Midbrain (tissue), 1 donor: ENCODE measurements at places on chromosomes 16 and 17.

GRCh38 chr17:76556765-76557367, 17.0 kb downstream of the PRCD start:
- no peak for DNase-seq

GRCh38 chr17:35906191-35906925, 24.2 kb downstream of the RDM1 start:
- DNase-seq: no peak

DNA sequence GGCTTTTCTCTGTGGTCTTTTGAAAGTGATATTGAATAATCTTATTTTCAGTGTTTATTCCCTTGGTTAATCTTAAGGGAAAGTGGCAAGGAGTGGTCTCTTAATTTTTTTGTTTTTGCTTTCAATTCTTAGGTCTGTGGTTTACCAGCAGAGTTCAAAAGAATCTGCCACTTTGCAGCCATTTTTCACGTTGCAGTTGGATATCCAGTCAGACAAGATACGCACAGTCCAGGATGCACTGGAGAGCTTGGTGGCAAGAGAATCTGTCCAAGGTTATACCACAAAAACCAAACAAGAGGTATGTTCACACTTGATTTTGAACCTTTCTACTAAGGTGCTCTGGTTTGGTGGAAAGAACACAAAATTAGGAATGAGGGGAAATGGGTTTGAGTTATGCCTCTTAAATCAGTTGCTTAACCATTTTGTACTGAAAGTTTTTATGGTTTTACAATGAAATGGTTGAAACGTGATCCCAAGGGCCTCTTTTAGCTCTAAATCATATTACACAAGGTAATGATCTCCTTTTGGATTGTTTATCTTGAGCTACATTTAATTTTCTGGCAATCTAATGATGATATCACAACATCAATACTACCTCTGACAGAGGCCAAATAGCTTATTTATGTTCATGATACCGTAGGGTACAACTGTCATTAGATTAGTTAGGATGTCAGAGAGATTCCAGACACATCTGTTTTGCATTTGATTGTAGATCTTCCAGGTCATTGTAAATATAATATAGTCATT, 51.6 kb upstream of the CRISPLD2 start:
- no peak for DNase-seq

GRCh38 chr17:21165922-21166594, 39.3 kb downstream of the DHRS7B start:
- peak; percentile 5 for DNase-seq

- DNase-seq: no peak
Measured at GRCh38 chr16:8874388-8874787, 5.6 kb upstream of the CARHSP1 start.

DNA sequence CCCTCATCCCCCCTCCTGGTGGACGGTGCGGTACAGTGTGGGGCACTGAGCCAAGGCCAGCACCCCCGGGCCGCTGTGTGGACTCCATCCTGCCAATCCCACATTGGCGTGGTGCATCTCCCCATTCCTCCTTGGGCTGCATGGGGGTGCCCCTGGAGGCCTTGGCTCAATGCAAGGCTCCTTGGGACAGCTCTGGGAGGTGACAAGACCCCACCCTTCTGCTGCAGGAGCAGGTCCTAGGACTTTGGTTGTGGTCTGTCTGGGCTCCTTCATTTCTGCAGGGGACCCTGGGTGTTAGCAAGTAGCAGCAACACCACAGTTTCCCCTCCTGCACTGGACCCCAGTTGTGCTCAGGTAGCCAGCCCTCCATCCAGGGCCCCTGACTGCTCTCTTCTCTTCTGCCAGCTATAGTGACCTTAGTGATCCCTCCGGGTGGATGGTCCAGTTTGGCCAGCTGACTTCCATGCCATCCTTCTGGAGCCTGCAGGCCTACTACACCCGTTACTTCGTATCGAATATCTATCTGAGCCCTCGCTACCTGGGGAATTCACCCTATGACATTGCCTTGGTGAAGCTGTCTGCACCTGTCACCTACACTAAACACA, 1.3 kb downstream of the PRSS21 start:
- no peak for DNase-seq

GRCh38 chr16:73124665-73125375, 76.9 kb upstream of the ZFHX3 start:
- DNase-seq: no peak

DNA sequence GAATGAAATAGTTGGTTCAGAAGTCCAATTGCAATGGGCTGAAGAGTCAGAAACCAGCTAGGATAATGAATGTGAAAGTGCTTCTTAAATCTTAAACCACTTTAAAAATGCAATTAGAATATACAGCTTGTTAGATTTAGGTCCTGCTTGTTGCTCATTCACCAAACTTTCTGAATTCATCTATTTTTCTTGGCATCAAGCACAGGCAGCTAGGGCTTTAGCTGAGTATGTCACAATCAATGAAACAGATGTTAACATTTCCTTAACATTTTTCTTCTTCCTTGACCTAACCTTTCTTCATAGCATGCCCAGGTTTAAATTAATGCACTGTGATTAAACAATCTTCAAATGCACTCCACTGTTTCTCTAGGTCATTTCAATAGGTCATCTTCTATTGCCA, 14.4 kb downstream of the KIF2B start:
- no peak for DNase-seq

GRCh38 chr17:68036304-68037147, 991 bp downstream of the KPNA2 start:
- DNase-seq: no peak

DNA sequence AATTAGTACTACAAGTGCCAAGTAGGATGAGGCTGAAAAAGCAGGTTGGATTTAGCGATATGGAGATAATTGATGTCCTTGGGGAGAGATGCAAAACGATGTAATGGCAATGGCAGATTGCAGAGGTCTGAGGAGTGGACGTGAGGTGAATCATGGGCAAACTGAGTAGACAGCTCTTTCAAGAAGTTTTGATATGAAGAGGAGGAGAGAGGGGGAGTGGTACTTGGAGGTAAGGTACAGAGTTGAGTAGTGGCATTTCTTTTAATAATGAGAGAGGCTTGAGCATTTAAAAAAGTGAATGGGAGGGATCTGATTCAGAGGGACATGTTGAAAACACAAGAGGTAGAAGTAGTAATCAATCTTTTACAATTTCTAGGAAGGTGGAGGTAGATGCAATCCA, 17.7 kb upstream of the VPS4A start:
- DNase-seq: no peak

GRCh38 chr16:72502594-72503005, 330.6 kb upstream of the PMFBP1 start:
- DNase-seq: no peak

DNA sequence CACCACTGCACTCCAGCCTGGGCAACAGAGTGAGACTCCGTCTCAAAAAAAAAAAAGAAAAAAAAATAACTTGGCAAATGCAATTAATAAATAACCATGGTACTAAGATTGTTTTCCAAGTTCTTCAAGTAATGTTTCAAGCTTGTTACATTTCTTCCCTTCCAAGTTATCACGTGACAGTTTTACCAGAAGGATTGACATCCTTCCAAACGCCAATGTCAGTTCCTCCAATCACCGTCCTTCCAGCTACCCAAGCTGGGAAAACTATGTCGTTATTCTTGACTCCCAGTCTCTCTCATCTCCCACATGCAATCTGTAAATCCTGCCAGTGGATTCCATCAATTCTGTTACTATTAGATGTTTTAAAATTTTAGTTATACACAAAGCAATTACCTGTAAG, 3.9 kb upstream of the PHAF1 start:
- DNase-seq: no peak

GRCh38 chr16:1984347-1985225, 593 bp downstream of the GFER start:
- DNase-seq: no peak

- no peak for DNase-seq
Measured at GRCh38 chr16:8431783-8432182, 158.5 kb downstream of the TMEM114 start.

DNA sequence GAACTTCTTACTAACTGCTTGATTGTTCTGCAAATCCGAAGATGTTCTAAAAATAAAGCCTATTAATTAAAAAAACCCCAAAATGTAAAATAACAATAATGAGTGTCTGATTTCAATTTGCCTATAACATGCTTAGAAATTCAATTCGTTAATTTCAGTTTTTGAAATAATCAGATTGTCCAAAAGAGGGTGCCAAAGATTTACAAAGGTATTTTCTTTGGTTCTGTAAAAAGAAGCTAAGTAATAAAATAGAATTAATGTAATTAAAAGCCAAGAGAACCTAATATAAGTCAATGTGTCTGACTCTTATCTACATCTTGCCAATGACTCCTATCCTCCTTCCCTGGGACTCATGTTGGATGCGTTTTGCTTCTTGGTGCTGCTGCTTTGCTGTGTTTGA, 75.0 kb upstream of the CPHXL start:
- peak; percentile 54 for DNase-seq

- no peak for DNase-seq
Measured at GRCh38 chr16:73190256-73190655, 142.3 kb upstream of the ZFHX3 start.

GRCh38 chr16:35639233-35640205, 2180.1 kb downstream of the TP53TG3F start:
- no peak for DNase-seq

DNA sequence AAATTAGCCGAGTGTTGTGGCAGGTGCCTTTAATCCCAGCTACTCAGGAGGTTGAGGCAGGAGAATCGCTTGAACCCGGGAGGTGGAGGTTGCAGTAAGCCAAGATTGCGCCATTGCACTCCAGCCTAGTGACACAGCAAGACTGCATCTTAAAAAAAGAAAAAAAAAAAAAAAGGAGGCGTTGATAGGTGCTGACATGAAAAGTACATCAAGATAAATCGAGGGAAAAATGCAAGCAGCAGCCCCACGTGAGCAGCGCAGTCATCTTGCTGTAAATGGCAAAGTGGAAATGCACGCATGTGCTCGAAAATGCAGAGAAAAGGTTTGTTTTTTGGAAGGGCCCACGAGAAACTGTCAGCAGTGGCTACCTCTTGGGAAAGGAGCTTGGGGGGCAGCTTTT, 20.9 kb downstream of the MXRA7 start:
- no peak for DNase-seq

- no peak for DNase-seq
Measured at GRCh38 chr17:546456-546855, 168.2 kb downstream of the VPS53 start.

GRCh38 chr16:82533189-82533588, 93.6 kb upstream of the CDH13 start:
- DNase-seq: no peak

GRCh38 chr16:87487361-87487924, 5.4 kb downstream of the ZCCHC14 start:
- DNase-seq: no peak

- DNase-seq: no peak
Measured at GRCh38 chr16:28932339-28933141, 769 bp downstream of the CD19 start.

DNA sequence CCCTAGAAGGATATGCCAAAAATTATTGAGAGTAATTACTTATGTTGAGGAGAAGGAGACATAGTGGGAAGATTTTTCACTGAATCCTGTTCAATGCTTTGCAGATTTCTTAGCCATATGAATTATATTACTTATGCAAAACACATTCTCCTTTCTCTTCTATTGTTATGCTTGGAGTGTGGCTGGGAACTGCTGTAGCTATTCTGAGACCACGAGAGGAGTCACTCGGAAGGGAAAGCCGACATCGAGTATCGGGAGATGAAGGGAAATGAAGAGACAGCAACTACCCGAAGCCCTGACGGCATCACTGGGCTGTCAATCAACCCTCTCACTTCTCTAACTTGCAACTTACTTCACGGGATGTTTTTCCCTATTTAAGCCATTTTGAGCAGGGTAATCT, 39.6 kb downstream of the STX8 start:
- DNase-seq: no peak

- DNase-seq: no peak
Measured at GRCh38 chr16:85777583-85778310, 21.6 kb downstream of the EMC8 start.

GRCh38 chr17:49998836-49999511, 4.0 kb upstream of the DLX3 start:
- DNase-seq: no peak

DNA sequence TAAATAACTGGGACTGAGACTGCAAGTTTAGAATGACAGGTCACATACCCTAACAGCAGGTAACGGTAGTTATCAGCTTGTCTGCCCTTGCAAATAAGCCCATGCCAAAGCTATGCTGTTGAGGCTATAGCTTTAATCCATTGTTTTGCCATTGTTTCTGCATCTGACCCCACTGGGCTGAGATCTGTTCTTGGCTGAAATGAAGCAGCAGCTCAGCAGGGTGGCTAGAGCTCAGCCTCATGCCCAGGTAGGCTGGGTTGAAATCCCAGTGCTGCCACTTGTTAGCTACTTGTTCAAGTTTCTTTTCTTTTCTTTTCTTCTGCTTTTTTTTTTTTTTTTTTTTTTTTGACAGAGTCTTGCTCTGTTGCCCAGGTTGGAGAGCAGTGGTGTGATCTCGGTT, 40.1 kb downstream of the NKD1 start:
- no peak for DNase-seq

GRCh38 chr17:64418506-64419339, 28.1 kb upstream of the PECAM1 start:
- peak; percentile 63 for DNase-seq

DNA sequence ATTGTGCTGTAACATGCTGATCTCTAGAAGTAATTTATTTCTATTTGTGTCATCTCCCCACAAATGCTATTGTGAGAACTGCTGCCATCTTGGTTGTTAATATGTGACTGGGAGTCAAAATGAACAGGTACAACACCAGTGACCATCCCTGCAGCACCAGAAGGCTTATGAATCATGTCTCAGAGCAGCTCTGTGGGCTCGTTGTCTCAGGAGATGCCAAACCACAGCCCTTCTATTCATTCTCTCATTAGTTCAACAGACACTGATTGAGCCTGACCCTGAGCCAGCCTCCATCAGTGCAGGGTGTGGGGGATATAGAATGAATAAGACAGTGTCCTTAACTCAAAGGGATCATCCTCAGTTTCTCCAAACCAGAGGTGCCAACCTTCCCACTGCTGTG, 92.5 kb downstream of the UTP18 start:
- no peak for DNase-seq

- no peak for DNase-seq
Measured at GRCh38 chr16:58021661-58022551, 3.6 kb upstream of the MMP15 start.

GRCh38 chr16:27322858-27323780, 9.3 kb downstream of the IL4R start:
- no peak for DNase-seq

GRCh38 chr16:50114357-50115129, 38.6 kb upstream of the TENT4B start:
- DNase-seq: no peak

- DNase-seq: no peak
Measured at GRCh38 chr16:2039274-2040031, 8.2 kb downstream of the NTHL1 start.

DNA sequence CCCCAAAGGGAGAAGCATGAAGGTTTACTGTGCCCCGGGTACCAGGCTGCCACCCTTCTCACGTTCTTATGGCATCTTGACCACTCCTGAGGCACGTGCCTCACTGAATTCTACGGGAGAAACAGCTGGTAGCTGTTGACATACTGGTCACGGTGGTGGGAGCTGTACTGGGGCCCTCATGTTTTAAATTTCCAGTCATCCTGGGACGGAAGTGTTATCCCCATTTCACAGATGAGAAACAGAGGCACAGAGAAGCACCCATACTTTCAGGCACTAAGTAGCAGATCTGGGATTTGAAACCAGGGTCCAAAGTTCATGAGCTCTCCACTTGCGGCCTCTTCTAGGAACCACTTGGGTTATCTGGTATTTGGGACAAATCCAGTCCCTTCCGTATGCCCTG, 26.3 kb upstream of the DOC2B start:
- no peak for DNase-seq
